B cell (primary cell): ENCODE measurements at places on chromosomes 7 and 10.

GRCh38 chr7:70241536-70242175, 643.4 kb downstream of the AUTS2 start:
- H3K27ac ChIP-seq: no peak overlapping the region
- no peak for DNase-seq
- peaks cover 16% of the 10 kb centered on the region for H3K4me1 ChIP-seq

GRCh38 chr7:94352887-94353286, 41.8 kb upstream of the COL1A2 start:
- DNase-seq: peak; percentile 61
- no peaks in the 10 kb centered on the region for H3K27me3 ChIP-seq
- H3K4me3 ChIP-seq: no peak overlapping the region
- no peaks in the 10 kb centered on the region for H3K36me3 ChIP-seq

- H3K27me3 ChIP-seq: no peaks in the 10 kb centered on the region
- no peak overlapping the region for H3K27ac ChIP-seq
- H3K36me3 ChIP-seq: no peaks in the 10 kb centered on the region
- no peaks in the 10 kb centered on the region for H3K4me1 ChIP-seq
Measured at GRCh38 chr10:87575851-87576250, 71.2 kb downstream of the MINPP1 start.

DNA sequence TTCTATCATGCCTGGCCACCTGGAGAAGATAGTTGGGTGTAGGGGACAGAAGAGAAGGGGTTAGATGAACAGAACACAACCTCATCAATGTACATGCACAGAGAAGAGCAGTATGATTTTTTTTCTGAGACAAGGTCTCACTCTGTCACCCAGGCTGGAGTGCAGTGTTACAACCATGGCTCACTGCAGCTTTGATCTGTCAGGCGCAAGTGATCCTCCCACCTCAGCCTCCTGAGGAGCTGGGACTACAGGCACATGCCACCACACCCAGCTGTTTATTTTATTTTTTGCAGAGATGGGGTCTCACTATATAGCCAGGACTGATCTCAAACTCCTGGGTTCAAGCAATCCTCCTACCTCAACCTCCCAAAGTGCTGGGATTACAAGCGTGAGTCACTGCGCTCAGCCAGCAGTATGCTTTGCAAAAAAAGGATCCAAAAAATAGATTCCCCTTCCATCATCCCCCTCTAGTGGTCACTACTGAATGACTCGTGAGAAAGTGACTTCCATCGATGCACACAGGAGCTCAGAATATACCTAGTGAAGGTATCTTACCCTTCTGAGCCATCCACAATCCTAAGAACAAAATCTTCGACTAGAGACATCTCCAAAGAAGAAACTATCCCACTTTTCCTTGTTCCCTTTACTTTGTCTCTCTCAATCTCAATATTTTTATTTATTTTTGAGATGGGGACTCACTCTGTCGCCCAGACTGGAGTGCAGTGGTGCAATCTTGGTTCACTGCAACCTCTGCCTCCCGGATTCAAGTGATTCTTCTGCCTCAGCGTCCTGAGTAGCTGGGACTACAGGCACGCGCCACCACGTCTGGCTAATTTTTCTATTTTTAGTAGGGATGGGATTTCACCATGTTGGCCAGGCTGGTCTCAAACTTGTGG, 21.0 kb downstream of the ZCWPW1 start:
- no peak overlapping the region for H3K27ac ChIP-seq
- peaks cover 12% of the 10 kb centered on the region for H3K36me3 ChIP-seq
- peaks cover 20% of the 10 kb centered on the region for H3K4me1 ChIP-seq

GRCh38 chr10:1198453-1199344, 142.5 kb downstream of the WDR37 start:
- no peaks in the 10 kb centered on the region for H3K36me3 ChIP-seq
- no peak overlapping the region for H3K4me3 ChIP-seq
- no peak for DNase-seq
- no peak overlapping the region for H3K27ac ChIP-seq
- H3K4me1 ChIP-seq: no peaks in the 10 kb centered on the region
- no peaks in the 10 kb centered on the region for H3K27me3 ChIP-seq

GRCh38 chr7:38070718-38071117, 107.3 kb upstream of the STARD3NL start:
- H3K4me1 ChIP-seq: no peaks in the 10 kb centered on the region
- H3K27me3 ChIP-seq: no peaks in the 10 kb centered on the region
- H3K4me3 ChIP-seq: no peak overlapping the region
- H3K36me3 ChIP-seq: no peaks in the 10 kb centered on the region
- no peak for DNase-seq

- H3K36me3 ChIP-seq: peaks cover 40% of the 10 kb centered on the region
- no peak overlapping the region for H3K27ac ChIP-seq
- H3K4me1 ChIP-seq: peaks cover 67% of the 10 kb centered on the region
- H3K4me3 ChIP-seq: no peak overlapping the region
- no peaks in the 10 kb centered on the region for H3K27me3 ChIP-seq
Measured at GRCh38 chr10:62012318-62012717, 110.8 kb downstream of the ARID5B start.

DNA sequence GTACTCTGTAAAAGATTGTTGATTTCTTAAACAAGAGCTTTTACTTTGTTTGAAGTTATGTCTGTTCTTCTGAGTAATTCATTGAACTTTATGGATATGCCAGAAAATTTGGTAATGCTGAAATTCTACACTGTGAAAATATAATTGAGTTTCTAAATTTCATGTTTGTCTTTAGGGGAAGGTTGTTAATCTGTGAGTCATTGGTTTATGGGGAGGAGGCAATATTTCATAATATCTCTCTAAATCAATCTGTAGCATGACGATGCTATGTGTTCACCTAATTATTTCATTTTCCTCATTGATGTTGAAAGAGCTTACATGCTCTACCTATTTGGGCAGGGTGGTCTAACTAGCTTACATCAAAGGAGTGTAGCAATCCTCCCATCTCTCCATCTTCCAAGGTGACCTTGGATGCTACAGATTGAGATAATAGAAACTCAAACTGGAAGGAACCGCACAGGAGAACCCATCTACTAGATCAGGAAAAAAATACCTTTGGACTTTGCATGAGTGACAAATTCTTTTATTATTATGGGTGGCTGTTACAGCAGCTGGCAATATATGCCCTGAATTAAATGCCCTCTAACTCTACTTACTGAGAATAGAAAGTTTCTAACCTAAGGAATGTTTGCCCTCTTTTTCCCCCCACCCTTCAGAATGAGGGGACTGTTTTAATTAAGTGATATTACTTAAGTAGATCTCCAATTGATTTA, 8.4 kb upstream of the SNX13 start:
- no peak overlapping the region for H3K27ac ChIP-seq
- H3K36me3 ChIP-seq: no peaks in the 10 kb centered on the region
- no peak for DNase-seq
- no peaks in the 10 kb centered on the region for H3K27me3 ChIP-seq
- H3K4me1 ChIP-seq: peaks cover 13% of the 10 kb centered on the region

GRCh38 chr10:72310636-72311035, 36.9 kb downstream of the DDIT4 start:
- H3K27me3 ChIP-seq: peaks cover 4% of the 10 kb centered on the region
- no peaks in the 10 kb centered on the region for H3K36me3 ChIP-seq
- no peak for DNase-seq
- H3K4me1 ChIP-seq: no peaks in the 10 kb centered on the region
- no peak overlapping the region for H3K27ac ChIP-seq

DNA sequence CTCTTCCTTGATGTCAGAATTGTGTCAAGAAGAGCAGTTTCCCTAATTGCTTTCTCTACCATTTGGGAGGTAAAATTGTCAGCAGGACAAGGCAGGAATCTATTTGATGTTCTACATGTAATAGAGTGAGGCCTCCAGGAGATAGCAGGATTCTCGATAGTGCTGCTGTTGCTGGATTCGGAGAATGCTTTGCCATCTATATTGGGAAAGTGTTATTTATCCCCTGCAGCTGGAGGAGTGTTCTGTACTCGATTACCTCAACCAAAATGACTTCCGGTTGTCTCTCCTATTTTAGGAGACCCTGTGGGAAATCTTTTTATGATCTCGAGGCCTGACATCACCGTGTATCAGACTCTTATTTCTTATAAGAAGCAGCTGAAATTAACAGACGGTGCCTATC, 217.1 kb downstream of the TMEM178B start:
- DNase-seq: no peak
- no peak overlapping the region for H3K4me3 ChIP-seq
- H3K4me1 ChIP-seq: peaks cover 6% of the 10 kb centered on the region

DNA sequence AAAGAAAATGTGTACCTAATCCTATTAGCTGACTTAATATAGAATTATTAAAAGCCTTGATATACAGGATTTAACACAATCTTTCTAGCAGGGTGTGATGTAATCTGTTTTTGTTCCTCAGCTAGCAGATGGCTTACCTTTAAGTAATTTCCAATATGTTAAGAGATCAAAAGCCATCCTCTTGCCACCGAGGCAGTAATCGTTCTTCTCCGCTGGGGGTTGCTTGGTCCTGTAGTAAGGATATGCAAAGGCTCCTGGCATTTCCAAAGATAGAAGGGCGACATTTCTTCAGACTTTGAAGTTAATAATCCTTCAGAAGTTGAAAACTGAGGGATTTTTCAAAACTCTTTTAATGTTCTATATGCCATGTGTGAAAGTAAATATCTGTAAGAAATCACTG, 156.4 kb downstream of the FZD1 start:
- no peak overlapping the region for H3K27ac ChIP-seq
- no peaks in the 10 kb centered on the region for H3K4me1 ChIP-seq
- DNase-seq: no peak
- H3K4me3 ChIP-seq: no peak overlapping the region
- H3K27me3 ChIP-seq: no peaks in the 10 kb centered on the region

- peaks cover 5% of the 10 kb centered on the region for H3K27me3 ChIP-seq
- no peaks in the 10 kb centered on the region for H3K4me1 ChIP-seq
- no peak overlapping the region for H3K27ac ChIP-seq
- no peaks in the 10 kb centered on the region for H3K36me3 ChIP-seq
Measured at GRCh38 chr7:8290645-8291308, 28.8 kb upstream of the ICA1 start.

- H3K36me3 ChIP-seq: no peaks in the 10 kb centered on the region
- no peak for DNase-seq
- no peaks in the 10 kb centered on the region for H3K27me3 ChIP-seq
- no peaks in the 10 kb centered on the region for H3K4me1 ChIP-seq
- H3K4me3 ChIP-seq: no peak overlapping the region
- H3K27ac ChIP-seq: no peak overlapping the region
Measured at GRCh38 chr10:112332509-112333228, 41.2 kb upstream of the ACSL5 start.

GRCh38 chr10:70985824-70986622, 97.7 kb upstream of the PCBD1 start:
- peaks cover 9% of the 10 kb centered on the region for H3K4me1 ChIP-seq
- H3K27ac ChIP-seq: no peak overlapping the region
- H3K4me3 ChIP-seq: no peak overlapping the region
- no peak for DNase-seq

DNA sequence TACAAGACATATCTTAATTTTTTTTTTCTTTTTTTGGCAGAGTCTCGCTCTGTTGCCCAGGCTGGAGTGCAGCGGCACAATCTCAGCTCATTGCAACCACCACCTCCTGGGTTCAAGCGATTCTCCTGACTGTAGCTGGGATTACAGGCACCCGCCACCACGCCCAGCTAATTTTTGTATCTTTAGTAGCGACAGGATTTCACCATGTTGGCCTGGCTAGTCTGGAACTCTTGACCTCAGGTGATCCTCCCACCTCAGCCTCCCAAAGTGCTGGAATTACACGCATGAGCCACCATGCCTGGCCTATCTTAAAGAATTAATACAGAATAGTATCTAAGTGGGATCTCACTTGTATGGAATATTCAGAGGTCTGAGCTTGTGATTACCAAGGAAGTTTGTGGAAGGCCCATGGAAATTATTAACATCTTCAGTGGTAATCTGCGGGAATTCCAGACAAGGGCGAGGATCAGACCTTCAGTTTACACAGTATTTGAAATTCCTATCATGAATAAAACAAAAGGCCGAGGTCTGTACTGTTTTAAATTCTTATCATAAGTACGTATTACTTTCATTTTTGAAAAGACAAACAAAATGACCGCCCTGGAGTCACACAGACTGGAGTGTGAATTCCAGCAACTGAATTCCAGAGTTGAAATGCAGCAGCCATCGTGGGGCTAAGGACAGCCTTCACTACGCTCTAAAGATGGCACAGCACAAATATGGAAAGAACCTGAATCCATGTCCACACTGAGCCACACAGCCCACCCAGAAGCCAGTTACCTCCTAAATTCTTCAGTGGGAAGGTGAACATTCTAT, 16.7 kb downstream of the GPRIN2 start:
- peaks cover 5% of the 10 kb centered on the region for H3K4me1 ChIP-seq
- H3K4me3 ChIP-seq: no peak overlapping the region
- no peak overlapping the region for H3K27ac ChIP-seq

GRCh38 chr7:151800861-151801260, 76.1 kb downstream of the PRKAG2 start:
- H3K27me3 ChIP-seq: no peaks in the 10 kb centered on the region
- no peak overlapping the region for H3K27ac ChIP-seq
- no peak for DNase-seq

DNA sequence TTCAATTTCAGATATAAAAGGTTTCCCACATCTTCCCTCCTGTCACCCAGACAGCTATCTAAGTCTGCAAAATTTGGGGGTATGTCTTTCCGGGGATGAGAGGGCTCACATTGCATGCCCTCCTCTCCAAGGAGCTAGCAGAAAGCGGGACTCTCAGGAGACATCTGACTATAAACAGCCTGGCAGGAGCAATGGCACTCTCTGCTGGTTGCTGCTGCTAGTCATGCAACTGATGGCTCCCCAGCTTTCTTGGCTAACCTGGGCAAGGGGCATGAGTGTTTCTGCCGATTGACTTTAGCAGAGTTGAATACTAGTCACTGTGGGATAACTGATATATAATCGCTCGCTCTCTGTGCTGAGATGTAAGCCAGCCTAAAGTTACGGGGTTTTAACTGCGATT, 12.0 kb downstream of the TBX20 start:
- H3K4me1 ChIP-seq: no peaks in the 10 kb centered on the region
- peaks cover 11% of the 10 kb centered on the region for H3K27me3 ChIP-seq
- H3K27ac ChIP-seq: no peak overlapping the region
- DNase-seq: no peak
- H3K36me3 ChIP-seq: no peaks in the 10 kb centered on the region

GRCh38 chr7:75017832-75018231, 53.3 kb downstream of the CASTOR2 start:
- H3K36me3 ChIP-seq: no peaks in the 10 kb centered on the region
- no peaks in the 10 kb centered on the region for H3K27me3 ChIP-seq
- DNase-seq: no peak

DNA sequence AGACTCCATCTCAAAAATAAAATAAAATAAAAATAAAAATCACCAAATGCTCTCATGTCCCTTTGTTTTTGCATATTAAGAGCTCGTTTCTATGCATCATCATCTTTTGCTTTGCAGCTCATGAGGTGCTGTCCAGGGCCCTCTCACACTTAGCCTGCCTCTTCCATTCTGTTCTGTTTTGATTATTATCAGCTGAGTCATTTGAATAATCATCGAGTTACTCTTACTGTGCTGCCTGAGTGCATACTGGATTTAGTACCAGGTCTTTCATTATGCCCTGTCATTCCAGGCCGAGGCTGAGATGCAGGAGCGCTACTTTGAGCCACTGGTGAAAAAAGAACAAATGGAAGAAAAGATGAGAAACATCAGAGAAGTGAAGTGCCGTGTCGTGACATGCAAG, 33.0 kb downstream of the UCMA start:
- no peak overlapping the region for H3K27ac ChIP-seq
- H3K27me3 ChIP-seq: no peaks in the 10 kb centered on the region
- H3K4me1 ChIP-seq: no peaks in the 10 kb centered on the region
- DNase-seq: no peak
- no peak overlapping the region for H3K4me3 ChIP-seq

GRCh38 chr10:26780106-26780792, 80.5 kb downstream of the ABI1 start:
- peaks cover 15% of the 10 kb centered on the region for H3K36me3 ChIP-seq
- H3K4me3 ChIP-seq: peak overlapping the region; percentile 12
- no peaks in the 10 kb centered on the region for H3K27me3 ChIP-seq

- DNase-seq: no peak
- H3K4me1 ChIP-seq: peaks cover 2% of the 10 kb centered on the region
- H3K27me3 ChIP-seq: no peaks in the 10 kb centered on the region
Measured at GRCh38 chr7:102471791-102472125, 7.0 kb downstream of the POLR2J start.
